Natural killer cell treated with Interleukin-12 subunit alpha and Interleukin-12 subunit beta and Interleukin-15 and Interleukin-18, amount 100 ng/mL, for 72 hours (primary cell): ENCODE measurements at places on chromosomes 7 and 10. TPM values are rescaled to one million over a fixed set of nuclear protein-coding genes. Genes with fewer than 3 reads are reported as not detected.

Gene ARHGEF5
- total RNA-seq = 3.8 TPM

DNA sequence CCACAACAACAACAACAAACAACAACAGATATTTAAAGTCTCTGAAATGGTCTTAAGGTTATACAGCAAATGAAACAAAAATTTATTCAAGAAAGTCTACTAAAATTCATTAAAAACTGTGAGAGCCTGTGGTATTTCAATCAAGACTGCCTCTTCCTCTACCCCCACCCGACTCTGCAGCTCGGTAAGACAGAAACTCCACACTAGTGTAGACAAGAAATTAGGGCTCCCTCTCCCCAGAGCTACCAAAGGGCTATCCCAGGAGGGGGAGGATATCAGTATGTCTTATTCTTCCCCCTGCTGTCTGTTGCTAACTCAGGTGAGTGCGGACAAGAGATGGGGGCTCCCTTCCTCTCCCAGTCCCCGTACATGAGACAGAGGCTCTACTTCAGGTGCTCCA, 71.0 kb upstream of the TMEM140 start:
- DNase-seq = no peak
- no peaks in the 10 kb centered on the region for H3K36me3 ChIP-seq
- H3K27ac ChIP-seq = no peak overlapping the region
- no peaks in the 10 kb centered on the region for H3K27me3 ChIP-seq
- no peaks in the 10 kb centered on the region for H3K4me1 ChIP-seq
- H3K4me3 ChIP-seq = no peak overlapping the region

DNA sequence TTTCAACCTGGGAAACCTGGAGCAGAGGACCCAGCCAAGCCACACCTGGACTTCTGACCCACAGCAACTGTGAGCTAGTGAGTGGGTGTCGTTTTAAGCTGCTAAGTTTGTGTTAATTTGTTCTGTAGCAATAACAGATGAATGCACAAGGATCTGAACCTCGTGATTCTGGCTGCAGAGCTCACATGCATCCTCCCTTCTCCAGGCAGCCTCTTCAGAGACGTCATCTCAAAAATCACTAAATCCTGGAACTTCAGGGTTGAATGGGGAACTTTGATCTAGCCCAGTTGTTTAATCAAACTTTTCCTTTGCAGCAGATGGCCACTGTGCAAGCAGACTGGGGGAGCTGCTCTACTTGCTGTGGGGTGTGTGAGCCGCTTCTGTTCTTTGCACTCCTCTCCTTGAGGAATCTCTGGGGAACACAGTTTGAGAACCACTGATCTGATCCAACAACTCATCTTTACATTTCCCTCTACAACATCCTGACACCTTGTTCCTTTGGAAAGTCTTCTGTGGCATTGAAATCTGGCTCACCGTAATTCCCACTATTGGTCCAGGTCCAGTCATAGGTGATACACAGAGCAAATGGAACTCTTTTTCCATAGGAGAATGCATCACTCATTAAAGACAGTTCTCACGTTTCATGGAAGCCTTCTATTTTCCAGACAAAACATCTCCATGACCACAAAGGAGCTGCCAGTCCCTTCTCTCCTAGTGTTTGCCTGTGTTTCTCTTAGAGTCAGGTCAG, 90.3 kb downstream of the CHN2 start:
- DNase-seq = no peak
- peak overlapping the region; percentile 57 for H3K4me3 ChIP-seq
- H3K27me3 ChIP-seq = peaks cover 24% of the 10 kb centered on the region

DNA sequence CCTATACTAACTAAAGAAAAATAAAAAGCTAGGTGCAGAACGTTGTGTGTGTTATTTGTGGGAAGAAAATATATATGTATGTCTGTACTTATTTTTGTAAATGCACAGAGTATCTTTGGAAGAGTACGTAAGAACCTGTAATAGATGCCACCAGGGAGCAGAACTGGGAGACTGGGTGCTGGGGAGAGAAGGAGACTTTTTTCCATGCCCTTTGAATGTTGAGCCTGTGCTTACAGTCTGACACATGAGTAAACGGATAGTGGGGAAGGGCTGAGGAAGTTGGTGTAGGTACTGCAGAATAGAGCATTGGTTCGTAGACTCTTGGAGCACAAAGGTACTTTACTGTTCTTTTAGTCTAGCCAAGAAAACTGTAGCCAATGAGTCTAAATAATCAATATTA, 1.3 kb upstream of the SCRN1 start:
- no peak for DNase-seq
- peaks cover 21% of the 10 kb centered on the region for H3K4me1 ChIP-seq
- H3K27me3 ChIP-seq = no peaks in the 10 kb centered on the region
- no peak overlapping the region for H3K4me3 ChIP-seq
- peak overlapping the region; percentile 82 for H3K27ac ChIP-seq
- H3K36me3 ChIP-seq = no peaks in the 10 kb centered on the region

GRCh38 chr7:7931626-7932025, 37.0 kb upstream of the GLCCI1 start:
- no peak overlapping the region for H3K27ac ChIP-seq
- H3K27me3 ChIP-seq = no peaks in the 10 kb centered on the region
- H3K4me1 ChIP-seq = peaks cover 17% of the 10 kb centered on the region
- no peak for DNase-seq
- H3K4me3 ChIP-seq = no peak overlapping the region

- no peak overlapping the region for H3K27ac ChIP-seq
- H3K4me3 ChIP-seq = no peak overlapping the region
- no peak for DNase-seq
- H3K27me3 ChIP-seq = peaks cover 13% of the 10 kb centered on the region
- H3K36me3 ChIP-seq = no peaks in the 10 kb centered on the region
- H3K4me1 ChIP-seq = no peaks in the 10 kb centered on the region
Measured at GRCh38 chr10:116808706-116809105, 40.6 kb upstream of the ENO4 start.

DNA sequence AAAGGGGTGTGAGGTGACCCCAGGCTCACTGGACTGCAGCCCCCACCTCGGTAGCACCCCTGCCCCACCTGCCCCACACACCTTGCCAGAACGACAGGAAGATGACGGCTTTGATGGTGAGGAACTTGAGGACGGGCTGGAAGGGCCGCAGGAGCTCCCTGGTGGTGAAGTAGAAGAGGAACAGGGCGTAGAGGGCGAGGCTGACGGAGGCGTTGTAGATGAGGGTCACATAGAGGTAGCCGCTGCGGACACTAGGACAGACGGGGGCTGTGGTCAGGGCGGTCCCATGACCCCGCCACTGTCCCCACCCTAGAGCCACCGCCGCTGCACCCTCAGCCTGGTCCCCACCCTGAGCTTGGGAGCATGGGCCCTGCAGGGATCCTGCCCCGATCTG, 7.6 kb downstream of the TMEM184A start:
- H3K27ac ChIP-seq = no peak overlapping the region
- no peaks in the 10 kb centered on the region for H3K27me3 ChIP-seq
- no peaks in the 10 kb centered on the region for H3K4me1 ChIP-seq
- DNase-seq = no peak

Gene ZNF655
- total RNA-seq = 111 TPM

Gene OR2A42
- not detected for total RNA-seq

DNA sequence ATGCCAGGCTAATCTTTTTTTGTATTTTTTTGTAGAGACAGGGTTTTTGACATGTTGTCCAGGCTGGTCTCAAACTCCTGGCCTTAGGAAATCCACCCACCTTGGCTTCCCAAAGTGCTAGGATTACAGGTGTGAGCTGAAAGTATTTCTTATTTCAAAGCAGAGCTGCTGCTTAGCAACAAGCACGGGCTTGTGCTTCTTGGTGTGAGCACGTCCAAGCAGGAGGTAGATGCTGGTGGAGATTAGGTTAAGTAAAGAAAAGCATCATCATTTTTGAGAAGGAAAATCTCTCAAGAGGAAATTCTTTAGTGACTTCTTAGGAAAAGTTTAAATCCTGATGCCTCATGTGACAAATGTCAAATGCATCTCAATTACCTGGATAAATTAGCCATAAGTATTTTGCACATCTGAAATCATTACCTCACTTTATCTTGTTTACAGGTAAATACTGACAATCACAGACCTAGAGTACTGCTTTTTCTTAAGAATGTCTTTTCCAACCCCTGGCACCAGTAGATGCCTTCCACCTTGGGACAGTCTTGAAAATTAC, 431.8 kb upstream of the FZD8 start:
- DNase-seq = no peak
- peaks cover 4% of the 10 kb centered on the region for H3K36me3 ChIP-seq
- H3K27me3 ChIP-seq = no peaks in the 10 kb centered on the region
- no peak overlapping the region for H3K27ac ChIP-seq
- H3K4me3 ChIP-seq = no peak overlapping the region

- DNase-seq = no peak
- no peak overlapping the region for H3K27ac ChIP-seq
- H3K4me3 ChIP-seq = no peak overlapping the region
- H3K27me3 ChIP-seq = peaks cover 17% of the 10 kb centered on the region
- no peaks in the 10 kb centered on the region for H3K36me3 ChIP-seq
Measured at GRCh38 chr7:94635687-94636086, 20.2 kb downstream of the SGCE start.

- H3K36me3 ChIP-seq = peaks cover 5% of the 10 kb centered on the region
- no peak for DNase-seq
- H3K4me3 ChIP-seq = no peak overlapping the region
- H3K4me1 ChIP-seq = peaks cover 6% of the 10 kb centered on the region
Measured at GRCh38 chr10:7542189-7542914, 124.4 kb downstream of the ITIH5 start.

DNA sequence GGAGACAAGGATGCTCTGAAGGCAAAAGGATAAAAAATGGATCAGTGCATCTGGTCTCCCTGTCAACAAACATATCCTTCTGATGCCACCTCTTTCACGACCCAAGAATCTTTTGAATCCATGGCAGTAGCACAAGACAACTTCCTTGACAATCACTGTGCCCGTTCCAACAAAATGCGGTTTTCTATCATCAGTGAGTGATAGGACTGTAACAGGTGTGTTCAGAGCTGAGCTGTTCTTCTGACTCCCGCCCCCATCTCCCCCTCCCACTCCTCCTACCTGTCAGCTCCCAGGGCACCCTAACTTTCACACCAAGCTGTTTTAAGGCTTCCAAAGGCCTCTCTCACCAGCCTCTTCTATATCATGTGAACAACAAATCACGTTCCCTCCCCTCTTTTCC, 74.8 kb downstream of the PARD3 start:
- H3K4me1 ChIP-seq = no peaks in the 10 kb centered on the region
- H3K4me3 ChIP-seq = no peak overlapping the region
- no peak overlapping the region for H3K27ac ChIP-seq
- H3K27me3 ChIP-seq = peaks cover 37% of the 10 kb centered on the region
- DNase-seq = no peak
- H3K36me3 ChIP-seq = no peaks in the 10 kb centered on the region

GRCh38 chr7:95718577-95719410, 53.6 kb upstream of the DYNC1I1 start:
- H3K27me3 ChIP-seq = peaks cover 11% of the 10 kb centered on the region
- no peak overlapping the region for H3K27ac ChIP-seq
- no peak for DNase-seq
- H3K4me3 ChIP-seq = no peak overlapping the region

DNA sequence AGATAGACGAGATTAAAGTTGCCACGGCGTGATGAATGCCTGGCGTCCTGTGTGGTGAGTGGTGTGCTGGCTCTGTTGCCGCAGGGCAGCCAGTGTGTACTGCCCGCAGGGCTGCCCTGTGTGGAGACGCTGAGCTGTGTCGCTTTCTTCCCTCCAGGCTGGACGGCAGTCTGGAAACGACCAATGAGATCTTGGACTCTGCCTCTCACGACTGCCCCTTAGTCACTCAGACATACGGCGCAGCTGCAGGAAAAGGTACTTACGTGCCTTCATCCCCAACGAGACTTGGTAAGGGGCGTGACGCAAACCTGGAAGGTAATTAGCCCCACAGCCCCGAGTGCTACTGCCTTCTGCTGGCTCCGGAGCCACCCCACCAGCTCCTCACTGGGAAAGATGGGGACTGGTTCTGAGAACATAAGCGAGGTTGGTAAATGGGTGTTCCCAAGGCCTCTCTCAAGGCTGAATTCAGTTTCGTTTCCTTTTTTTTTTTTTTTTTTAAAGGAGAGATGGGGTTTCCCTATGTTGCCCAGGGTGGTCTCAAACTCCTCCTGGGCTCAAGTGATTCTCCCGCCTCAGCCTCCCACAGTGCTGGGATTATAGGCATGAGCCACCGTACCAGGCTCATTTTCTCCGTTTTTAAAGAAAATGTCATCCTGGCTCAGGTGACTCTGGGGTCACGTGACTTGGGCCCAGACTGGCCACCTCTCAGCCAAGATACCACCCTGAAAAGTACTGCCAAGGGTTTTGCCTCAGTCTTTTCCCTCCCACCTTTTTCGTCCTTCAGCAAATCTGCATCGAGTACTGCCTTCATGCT, 39.6 kb downstream of the WIPI2 start:
- H3K27me3 ChIP-seq = no peaks in the 10 kb centered on the region
- H3K27ac ChIP-seq = no peak overlapping the region
- peaks cover 6% of the 10 kb centered on the region for H3K36me3 ChIP-seq
- no peak overlapping the region for H3K4me3 ChIP-seq

Gene HKDC1
- total RNA-seq = not detected

Gene PAPOLB
- total RNA-seq = not detected

- DNase-seq = no peak
- no peak overlapping the region for H3K27ac ChIP-seq
- H3K4me1 ChIP-seq = peaks cover 8% of the 10 kb centered on the region
- no peak overlapping the region for H3K4me3 ChIP-seq
Measured at GRCh38 chr10:33485276-33485675, 150.8 kb upstream of the NRP1 start.

DNA sequence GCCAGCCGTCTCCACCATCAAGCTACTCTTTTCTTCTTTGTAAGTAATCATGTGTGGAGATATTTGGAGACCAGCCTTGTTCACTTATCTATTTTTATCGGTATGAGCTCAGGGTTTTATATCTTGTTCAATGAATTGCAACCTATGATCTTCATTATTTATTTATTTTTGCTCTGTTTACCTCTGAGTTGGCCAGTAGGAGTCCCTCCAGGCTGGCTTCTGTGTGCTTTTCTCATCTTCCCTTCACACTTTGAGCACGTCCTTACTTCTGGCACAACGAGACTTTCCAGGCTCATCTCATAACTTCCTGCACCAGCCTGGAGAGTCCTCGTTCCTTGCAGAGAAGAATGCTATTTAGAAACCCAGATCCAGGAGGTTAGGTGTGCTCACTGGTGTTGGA, 375.8 kb upstream of the PODXL start:
- no peaks in the 10 kb centered on the region for H3K36me3 ChIP-seq
- peaks cover 23% of the 10 kb centered on the region for H3K27me3 ChIP-seq
- no peak overlapping the region for H3K27ac ChIP-seq
- H3K4me1 ChIP-seq = no peaks in the 10 kb centered on the region

Gene ADRA2A
- not detected for total RNA-seq

DNA sequence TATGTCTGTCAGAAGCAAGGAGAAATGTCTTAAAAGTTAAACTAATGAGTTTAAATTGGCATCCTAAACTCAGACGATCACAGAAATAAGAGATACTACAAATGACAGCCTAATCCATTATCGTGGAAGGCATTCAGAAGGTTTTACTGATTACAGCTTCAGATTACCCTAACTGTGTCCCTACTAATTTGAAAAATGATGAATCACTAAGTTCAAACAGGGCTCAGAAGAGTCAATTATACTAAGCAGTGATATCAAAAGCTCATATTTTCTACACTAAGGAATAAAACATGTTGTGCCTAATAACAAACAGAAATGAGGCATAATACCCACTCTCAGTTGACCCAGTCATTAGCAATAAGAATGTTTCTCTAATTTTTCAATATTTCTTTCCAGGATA, 152.0 kb upstream of the NRBF2 start:
- no peak overlapping the region for H3K4me3 ChIP-seq
- no peaks in the 10 kb centered on the region for H3K36me3 ChIP-seq
- H3K4me1 ChIP-seq = no peaks in the 10 kb centered on the region
- DNase-seq = no peak

Gene CDNF
- total RNA-seq = 0.48 TPM
